ENCODE measurements at places on chromosomes 4 and X.

DNA sequence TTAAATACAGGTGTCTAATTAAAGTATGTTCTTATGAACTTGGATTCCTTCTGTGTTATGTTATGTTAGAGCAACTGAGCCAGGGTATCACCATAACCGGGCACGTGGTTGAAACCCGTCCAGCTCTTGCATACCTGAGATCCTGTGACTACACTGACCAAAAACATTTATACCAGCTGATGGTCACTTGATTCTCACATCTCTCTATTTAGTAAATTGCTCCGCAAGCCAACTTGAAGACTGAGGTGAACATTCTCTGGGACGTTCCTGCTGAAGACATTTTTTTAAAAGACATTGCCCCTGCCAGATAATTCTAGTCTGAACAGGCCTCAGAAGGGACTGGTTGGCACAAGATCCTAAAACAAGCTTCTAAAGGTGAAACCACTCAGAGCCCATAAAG lies 550.0 kb upstream of the DIPK2B start:
- no peak for DNase-seq

DNA sequence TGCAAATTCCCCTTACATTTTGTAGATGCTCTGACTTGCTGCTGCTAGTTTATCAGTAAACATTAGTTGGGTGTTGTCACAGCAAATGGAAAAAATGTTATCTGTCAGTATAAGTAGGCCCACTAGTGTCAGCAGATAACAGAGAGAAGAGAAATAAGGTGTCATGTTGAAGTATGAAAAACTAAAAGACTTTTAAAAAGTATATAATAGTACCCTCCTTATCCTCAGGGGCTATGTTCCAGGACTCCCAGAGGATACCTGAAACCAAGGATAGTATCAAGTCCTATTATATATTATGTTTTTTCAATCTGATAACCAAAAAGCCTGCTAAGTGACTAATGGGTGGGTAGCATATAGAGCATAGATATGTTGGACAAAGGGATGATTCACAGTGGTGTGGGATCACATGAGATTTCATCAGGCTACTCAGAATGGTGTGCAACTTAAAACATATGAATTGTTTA lies 11.6 kb upstream of the BMP2K start:
- no peak for DNase-seq

GRCh38 chr4:22091906-22092305 lies 143.3 kb upstream of the KCNIP4 start:
- DNase-seq, result no peak

GRCh38 chrX:66602381-66602938 lies 36.4 kb downstream of the EDA2R start:
- DNase-seq, result no peak

- no peak for DNase-seq
Measured at GRCh38 chrX:115018040-115018647, 728 bp upstream of the IL13RA2 start.

GRCh38 chr4:94833394-94833793 lies 75.6 kb downstream of the BMPR1B start:
- no peak for DNase-seq

GRCh38 chr4:176762661-176763308 lies 29.9 kb downstream of the VEGFC start:
- DNase-seq, result no peak

DNA sequence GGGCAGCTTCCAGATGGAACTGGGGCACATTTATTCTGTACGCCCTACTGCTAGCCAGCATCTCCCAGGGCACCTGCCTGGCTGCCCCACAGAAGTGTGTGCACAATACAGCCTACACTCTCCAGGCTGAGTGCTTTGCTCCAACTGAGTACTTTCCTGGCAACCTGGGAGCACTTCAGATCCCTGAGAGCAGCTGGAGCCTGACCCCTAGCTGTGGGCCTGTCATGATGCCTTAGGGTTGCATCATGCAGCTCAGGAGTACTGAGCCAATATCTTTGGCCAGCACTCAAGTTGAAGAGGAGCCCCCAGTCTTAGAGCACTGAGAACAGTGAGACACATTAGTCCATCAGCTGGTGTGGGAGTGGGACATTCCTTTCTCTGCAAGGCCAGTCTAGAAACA lies 321.9 kb downstream of the CFAP47 start:
- DNase-seq, result no peak

- DNase-seq, result no peak
Measured at GRCh38 chrX:7586126-7586525, 256.8 kb upstream of the VCX start.

DNA sequence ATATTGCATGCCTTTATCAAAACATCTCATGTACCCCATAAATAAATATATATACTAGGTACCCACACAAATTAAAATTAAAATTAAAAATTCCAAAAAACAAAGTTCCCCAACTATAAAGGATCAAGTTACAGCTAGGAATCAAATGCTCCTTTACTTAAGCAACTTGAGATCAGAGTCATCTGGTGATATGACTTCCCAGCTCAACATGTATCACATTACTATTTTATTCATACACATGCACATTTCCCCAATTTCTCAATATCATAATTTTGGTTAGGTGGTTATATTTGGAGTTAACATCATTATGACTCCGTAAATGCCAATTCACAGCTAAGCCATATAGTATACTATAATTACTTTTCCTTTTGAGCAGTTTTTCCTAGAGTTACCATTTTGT lies 60.9 kb downstream of the CLOCK start:
- DNase-seq, result no peak

DNA sequence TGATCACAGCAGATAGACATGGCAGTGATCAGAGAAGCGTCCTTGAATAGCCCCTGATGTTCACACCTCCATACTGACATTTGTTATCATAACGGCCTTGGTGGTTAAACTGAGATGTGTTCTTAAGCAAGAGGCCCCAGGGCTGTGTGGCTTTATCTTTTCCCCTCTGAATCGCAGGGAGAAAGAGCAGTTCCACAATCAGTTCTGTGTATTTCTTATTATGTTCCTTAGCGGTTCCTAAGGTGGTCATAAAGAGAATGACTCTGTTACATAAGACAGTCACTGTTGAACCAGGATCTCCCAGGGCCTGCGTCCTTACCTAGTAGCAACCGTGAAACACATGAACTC lies 52.8 kb upstream of the CBR4 start:
- DNase-seq, result no peak

GRCh38 chr4:107299646-107300045 lies 263.5 kb upstream of the DKK2 start:
- DNase-seq, result no peak

- DNase-seq, result no peak
Measured at GRCh38 chrX:139554376-139554775, 23.8 kb downstream of the F9 start.

- no peak for DNase-seq
Measured at GRCh38 chrX:40485102-40485826, 95.5 kb upstream of the ATP6AP2 start.

DNA sequence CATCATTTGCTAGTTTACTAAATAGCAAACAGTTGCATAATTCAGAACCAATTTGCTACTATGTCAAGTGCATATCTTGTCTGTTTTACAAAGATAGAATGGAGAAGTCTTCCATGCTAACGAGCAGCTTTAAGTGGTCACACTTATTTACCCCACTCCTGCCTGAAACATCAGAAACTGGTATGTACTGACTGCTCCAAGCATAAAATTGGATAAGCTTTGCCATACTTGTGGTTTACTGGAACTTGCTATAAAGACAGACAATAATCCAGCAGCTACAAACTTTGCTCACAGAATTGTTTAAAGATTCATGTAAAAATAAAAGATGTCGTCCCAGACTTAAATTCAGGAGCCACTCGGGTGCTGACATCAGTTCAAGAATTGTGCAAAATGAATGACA lies 13.3 kb upstream of the CDKL2 start:
- DNase-seq, result no peak

- no peak for DNase-seq
Measured at GRCh38 chr4:74320559-74321118, 12.4 kb downstream of the EPGN start.

- DNase-seq, result no peak
Measured at GRCh38 chr4:181770971-181771370, 472.2 kb upstream of the TENM3 start.

DNA sequence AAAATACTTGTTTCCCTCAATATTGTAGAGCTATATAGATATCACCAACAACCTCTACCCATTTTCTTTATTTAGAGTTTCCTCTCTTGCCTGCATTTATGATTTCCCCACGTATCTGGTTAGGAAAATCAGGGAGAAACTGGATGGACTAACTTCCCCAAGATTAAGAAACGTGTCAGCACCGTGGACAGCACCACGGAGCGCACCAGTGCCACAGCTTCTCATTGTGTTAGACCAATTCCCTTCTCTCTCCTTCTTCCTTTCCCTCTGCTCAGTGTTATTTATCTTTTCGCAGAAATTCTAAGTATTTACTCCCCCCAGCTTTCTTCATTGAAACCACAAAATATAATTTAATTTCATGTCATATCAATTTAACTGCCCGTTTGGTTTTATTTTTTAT lies 568.6 kb upstream of the BOD1L1 start:
- DNase-seq, result no peak

DNA sequence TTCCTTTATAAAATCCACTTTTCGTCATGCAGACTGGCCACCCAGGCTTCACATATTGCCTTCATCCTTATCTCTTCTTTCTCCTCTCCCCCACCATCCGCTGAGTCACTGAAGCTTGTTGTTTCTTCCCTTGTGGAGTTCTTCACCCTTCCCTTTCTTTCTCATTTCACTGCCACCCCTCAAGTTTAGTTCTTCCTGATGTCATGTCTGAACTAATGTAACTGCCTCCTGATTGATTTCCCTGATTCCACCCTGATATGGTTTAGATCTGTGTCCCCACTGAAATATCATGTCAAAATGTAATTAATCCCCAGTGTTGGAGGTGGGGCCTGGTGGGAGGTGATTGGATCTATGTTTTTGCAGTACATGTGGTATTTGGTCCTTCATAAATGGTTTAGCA lies 151.4 kb downstream of the CPEB2 start:
- DNase-seq, result no peak

All from stimulated activated CD4-positive, alpha-beta T cell treated with anti-CD3 and anti-CD28 coated beads, Interleukin-15, amount 100 ng/mL, for 1 hour (primary cell).